ENCODE measurements at places on chromosomes 2 and 18.

DNA sequence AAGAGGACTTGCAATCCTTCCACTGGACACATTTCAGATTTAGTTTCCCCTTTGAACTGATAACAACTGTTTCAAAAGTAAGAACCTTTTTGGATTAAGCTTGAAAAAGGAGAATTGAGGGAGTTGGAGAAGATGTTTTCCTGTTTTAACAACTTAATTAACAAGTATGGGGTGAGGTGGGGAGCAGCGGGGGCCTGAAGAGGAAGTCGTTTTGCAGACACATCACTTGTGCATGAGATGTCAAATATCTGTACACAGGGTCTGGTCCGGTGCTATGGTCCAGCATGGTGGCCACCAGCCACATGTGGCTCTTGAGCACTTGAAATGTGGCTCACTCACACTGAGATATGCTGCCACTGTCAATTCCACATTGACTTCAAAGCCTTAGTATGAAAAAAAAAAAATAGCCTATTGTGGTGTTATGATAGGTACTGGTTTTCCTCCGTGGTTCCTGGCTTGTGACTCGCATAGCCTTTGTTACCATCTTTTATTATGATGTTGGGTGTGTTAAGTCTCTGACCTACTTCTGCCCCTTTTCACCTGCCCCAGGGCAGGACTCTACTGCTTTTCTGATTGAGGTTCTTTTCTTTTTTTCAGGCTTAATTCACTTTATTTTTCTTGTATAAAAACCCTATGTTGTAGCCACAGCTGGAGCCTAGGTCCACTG is 205.5 kb downstream of the BCL2 start:
- no peak for DNase-seq

GRCh38 chr2:75327334-75327733 is 128.0 kb upstream of the TACR1 start:
- DNase-seq: no peak

DNA sequence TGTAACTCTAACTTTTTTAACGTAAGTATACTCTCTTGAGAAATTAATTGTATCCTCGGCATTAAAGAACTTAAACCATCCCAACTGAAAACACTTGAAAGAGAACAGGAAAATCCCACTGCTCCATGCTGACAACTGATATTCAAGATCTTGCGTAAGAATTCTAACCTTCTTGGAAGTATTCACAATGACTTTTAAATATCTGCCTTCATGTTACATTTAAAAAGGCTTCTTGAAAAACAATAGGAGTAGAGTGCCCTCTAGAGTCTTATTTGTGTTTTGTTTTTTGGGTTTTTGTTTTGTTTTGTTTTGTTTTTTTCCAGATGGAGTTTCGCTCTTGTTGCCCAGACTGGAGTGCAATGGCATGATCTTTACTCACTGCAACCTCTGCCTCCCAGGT is 65.4 kb upstream of the DNAJC10 start:
- peak; percentile 16 for DNase-seq

DNA sequence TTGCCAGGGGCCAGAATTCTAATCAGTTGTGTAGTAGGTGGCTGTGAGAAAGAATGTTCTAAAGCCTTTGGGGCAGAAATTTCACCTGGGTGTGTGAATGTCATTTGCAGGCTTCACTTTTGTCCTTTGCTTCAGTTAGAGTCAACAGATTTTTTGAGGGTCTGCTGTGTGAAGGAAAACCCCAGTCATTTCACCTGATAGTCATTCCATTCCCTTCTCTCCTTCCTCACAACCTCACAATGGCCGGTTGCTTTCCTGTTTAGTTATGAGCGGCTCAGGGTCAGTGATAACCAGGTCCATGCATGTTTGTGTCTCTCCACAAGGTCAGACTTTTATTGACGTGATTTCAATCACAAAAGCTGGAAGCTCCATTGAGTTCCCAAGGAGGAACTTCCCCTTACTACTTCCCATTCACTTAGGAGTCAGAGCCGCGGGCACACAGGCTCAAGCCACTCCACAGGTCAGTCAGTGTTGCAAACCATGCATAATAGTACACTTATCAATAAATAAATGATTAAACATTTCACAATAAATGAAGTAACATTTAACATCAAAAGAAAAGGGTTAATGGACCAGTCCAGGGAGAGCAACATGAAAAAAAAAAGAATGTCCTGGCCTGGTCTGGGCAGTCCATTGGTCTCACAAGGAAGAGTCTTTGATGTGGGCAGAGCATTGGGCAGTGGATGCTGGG is 74.3 kb downstream of the NPAS2 start:
- no peak for DNase-seq

GRCh38 chr2:47890711-47891368 is 15.5 kb downstream of the FBXO11 start:
- DNase-seq: no peak

DNA sequence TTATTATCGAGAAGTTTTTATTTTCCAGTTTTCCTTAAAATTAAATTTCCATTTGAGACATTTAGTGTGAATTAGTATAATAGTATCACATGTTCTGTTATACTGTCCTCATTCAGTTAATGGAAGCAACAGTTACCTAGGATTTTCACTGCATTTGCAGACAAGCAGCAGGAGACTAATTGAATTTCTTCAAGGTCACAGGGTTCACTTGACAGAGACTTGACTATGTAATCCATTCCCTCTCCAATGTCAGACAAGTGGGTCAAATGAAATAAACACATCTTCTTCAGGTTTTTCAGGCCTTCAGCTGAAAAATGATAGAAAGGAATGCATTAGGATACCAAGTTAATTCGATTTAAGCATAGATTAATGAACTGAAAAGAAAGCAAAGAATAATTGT is 26.7 kb downstream of the NLRC4 start:
- no peak for DNase-seq

DNA sequence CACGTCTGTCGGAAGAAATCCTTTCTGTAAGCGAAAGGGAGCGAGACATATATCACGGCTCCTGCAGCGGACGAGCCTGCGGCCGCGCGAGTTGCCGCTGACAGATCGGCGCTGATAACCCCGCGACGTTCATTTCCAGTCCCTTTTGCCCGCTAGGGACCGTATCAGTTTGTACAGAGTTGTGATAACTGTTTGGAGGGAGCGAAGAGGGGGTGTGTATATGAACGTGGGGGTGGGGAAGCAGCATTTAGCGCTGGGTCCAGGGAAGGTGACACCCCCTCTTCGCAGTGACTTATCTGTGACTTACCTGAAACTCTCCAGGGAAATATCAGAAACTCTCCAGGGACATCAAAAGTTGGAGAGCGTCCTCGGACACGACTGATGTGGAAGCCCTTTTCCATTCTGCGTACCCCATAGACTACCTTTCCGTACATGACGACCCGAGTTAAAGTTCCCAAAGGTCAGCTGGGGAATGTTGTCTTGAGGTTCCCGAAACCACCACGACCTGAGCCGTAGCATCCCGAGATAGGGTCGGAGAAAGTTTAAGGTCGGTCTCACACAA is 948 bp upstream of the GATA6 start:
- DNase-seq: no peak
